ENCODE measurements at places on chromosomes 16 and 17.
A peak's percentile ranks its signal among the peaks of the same experiment; 100 is the strongest.

- no peak for DNase-seq
Observed at GRCh38 chr17:73630531-73630930, 13.7 kb downstream of the SDK2 start.

DNA sequence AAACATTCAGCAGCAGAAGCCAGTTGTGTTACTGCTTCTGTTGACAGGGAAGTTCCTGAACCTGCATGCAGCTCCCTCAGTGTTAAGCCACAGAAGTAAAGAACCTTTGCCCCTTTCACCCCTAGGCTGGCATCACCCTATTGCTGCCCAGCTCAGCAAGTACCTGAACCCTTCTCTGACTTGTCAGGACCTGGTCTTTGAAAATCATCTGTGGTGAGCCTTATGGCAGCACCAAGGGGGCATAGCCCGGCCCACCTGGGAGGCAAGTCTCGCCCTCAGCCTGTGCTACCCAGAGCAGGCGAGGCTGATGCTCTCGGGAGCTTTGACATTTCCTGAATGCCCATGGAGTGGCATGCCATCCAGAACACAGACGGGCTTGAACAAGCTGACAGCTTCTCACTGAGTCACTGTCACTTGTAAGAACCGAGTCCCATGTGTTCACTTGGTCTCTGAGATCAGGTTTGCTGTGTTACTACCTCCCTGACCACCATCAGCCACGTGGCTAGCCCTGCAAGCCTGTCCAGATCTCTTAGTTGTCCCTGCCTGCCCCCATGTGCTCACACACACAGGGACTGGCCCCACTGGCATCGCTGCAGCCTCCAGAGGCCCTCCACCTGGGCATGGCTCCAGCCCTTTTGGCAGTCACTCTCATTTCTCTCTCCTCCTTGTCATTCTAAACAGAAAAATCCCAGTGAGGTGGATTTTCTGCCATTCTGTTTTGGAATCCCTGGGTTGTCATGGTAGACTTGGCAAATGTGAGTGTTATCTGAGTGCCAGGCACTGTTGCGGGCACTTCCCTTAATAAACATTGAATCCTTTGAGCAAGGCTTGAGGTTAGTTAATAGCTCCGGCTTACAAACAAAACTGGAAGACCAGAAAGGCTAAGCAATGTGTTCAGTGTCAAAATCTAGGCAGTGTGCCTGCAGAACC lies 2.9 kb upstream of the CARMIL2 start:
- DNase-seq = no peak

- DNase-seq = no peak
Observed at GRCh38 chr16:3774819-3775218, 57.5 kb upstream of the TRAP1 start.

DNA sequence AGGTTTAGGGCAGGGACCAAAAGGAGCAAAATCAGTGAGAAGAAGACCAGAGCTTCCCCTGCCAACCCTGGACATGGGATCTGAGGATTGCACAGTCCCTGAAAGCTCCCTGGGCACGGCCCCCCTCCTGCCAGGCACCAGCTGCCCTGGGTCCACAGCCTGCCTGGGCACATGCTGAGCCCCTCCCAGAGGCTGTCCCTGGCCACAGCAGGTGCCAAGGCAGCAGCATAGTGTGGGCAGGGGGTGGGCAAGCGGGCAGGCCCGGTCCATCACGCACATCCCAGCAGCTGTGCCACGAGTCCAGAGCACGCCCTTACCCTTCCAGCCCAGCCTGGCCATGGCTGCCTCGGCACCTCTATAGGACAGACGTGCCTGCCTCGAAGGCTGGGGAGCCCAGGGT lies 12.7 kb downstream of the SCN4A start:
- no peak for DNase-seq

GRCh38 chr17:61394630-61395408 lies 4.8 kb upstream of the TBX2 start:
- no peak for DNase-seq

- no peak for DNase-seq
Observed at GRCh38 chr16:959232-960040, 11.3 kb downstream of the LMF1 start.

DNA sequence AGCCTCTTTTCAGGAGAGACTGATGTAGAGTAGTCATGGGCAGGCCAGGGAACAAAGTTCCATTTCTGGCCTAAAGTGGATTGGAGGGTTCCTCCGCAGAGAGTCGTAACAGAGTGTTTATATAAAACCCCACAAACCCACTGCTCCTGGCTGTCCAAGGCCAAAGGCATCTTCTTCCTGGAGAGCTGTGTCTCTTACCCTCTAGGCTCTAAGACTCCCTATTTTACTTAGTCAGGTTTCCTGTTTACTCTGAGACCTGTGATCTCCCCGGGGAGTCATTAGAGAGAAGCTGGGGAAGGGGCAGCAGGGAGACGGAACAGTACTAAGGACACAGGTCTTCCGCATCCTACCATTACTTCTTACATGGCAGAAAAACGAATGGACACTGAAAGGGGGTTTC lies 69.5 kb downstream of the HIC1 start:
- DNase-seq = no peak

GRCh38 chr16:4709481-4709880 lies 16.1 kb downstream of the NUDT16L1 start:
- no peak for DNase-seq

DNA sequence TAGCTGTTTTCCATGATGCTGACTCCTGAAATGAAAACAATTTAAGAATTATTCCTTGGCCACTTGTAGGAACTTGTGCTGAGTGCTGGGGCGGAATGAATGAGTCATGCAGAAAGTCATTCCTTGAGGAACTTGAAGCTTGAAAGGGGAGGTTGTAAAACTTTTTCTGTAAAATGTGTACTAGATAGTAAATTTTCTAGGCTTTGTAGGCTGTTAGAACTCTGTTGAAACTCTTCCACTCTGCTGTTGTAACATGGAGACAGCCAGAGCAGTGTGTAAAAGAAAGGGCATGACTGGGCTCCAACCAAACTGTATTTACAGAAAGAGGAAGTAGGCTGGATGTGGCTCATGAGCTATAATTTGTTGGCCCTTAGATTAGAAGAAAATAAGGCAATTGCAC lies 46.1 kb downstream of the ABCA8 start:
- no peak for DNase-seq

DNA sequence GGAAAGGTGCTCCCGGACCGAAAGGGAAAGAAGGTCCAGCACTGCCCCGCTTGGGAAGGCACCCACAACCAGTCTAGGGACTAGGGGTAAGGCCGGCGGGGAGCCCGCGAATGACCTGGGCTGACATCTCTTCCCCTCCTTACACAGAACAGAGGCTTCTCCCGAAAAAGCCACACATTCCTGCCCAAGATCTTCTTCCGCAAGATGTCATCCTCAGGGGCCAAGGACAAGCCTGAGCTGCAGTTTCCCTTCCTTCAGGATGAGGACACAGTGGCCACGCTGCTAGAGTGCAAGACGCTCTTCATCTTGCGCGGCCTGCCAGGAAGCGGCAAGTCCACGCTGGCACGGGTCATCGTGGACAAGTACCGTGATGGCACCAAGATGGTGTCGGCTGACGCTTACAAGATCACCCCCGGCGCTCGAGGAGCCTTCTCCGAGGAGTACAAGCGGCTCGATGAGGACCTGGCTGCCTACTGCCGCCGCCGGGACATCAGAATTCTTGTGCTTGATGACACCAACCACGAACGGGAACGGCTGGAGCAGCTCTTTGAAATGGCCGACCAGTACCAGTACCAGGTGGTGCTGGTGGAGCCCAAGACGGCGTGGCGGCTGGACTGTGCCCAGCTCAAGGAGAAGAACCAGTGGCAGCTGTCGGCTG lies 1.5 kb downstream of the CNP start:
- no peak for DNase-seq

GRCh38 chr17:58985367-58985766 lies 121.3 kb downstream of the TRIM37 start:
- no peak for DNase-seq

- DNase-seq = no peak
Observed at GRCh38 chr17:66351033-66351432, 48.6 kb downstream of the PRKCA start.

- no peak for DNase-seq
Observed at GRCh38 chr16:80894091-80894490, 89.7 kb upstream of the CDYL2 start.

- DNase-seq = no peak
Observed at GRCh38 chr16:26688105-26688504, 378.6 kb upstream of the C16orf82 start.

GRCh38 chr17:1555651-1556471 lies 6.7 kb downstream of the PITPNA start:
- no peak for DNase-seq

GRCh38 chr16:2595393-2596205 lies 57.8 kb downstream of the PDPK1 start:
- no peak for DNase-seq

GRCh38 chr17:38898812-38899348 lies 26.5 kb upstream of the LASP1NB start:
- peak; percentile 86 for DNase-seq

GRCh38 chr16:46632778-46633733 lies 11.9 kb upstream of the SHCBP1 start:
- DNase-seq = no peak

GRCh38 chr17:48047113-48047740 lies 932 bp upstream of the NFE2L1 start:
- DNase-seq = no peak

DNA sequence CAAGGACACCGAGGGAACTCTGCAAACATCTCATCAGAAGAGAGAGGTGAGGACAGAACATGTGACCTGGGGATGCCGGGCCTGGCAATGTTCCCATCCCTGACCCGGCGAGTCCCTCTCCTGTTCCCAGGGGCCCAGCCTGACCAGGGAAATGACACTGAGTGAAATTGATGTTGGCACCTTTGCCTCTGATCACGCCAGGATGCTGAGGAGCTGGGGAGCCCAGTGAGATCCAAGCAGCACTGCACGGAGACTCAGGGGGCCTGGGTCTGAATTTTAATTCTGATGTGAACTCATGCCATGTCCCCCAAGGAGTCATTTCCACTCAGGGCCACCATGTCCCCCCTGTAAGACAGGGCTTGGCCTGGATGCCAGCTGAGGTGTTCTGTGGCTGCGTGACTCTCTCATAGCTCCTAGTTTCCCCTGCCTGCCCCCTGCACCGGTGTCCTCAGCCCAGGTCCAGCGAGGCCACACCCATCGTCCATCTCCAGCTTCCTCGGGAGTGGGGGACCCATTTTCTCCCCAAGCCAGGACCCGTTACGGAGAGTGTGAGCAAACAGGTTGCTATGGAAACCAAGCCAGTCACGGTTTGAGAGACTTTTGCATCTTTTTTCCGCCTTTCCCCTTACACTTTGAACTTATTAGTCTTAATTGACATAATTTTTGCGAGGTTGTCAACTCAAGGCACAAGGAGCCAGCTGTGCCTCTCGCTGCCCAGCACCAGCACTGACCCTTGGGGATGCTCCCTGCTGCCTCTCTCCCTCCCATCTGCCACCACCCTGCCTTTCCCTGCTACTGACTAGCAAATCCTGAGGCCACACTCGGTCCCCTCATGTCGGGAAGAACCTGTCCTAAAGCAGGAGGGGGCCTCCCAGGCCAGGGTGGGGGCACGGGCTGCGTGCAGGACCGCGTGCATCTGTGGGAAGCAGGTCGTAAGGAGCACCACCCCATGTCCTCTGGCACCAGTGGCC lies 150.0 kb downstream of the SDK2 start:
- no peak for DNase-seq

DNA sequence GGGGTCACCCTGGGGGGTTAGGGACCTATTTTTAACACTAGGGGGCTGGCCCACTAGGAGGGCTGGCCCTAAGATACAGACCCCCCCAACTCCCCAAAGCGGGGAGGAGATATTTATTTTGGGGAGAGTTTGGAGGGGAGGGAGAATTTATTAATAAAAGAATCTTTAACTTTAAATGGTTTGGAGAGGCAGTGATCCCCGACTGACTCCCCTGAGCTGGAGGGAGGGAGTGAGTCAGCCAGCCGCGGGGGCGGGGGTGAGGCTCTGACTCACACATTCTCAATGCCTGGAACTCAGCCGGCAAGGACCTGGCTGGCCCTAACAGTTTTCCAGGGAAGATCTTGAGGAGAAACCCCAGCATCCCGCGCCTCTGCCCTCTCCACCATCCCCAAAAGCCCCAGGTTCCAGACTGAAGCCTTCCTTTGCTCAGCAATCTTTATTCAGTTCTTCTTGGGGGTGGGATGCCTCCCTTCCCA lies 1.5 kb downstream of the HCFC1R1 start:
- peak; percentile 88 for DNase-seq

DNA sequence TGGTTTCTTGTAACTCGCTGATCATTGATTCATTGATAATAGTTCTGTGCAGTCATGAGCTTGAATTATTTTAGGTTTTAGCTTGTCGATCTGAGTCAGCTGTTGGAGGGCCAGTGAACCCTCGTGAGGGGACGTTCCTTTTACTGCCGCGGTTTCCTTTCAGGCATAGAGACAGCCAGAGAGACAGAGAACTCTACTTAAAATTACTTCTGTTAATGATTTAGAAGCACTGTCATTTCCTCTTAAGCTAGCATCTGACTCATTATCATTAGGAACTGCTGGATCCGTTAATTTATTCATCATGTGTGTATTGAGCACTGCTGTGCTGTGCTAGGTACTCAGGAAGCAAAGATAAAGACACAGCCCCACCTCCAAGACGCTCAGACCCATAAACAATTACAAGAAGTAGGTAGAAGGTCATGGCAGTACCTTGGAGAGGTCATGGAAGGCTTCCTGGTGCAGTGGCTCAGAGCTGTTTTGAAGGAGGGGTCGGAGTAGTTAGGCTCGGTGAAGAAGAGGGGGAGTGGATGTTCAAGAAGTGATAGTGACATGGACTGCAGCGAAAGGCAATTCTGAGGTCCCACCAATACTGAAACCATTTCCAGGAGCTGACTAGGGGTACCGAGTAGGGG lies 3.3 kb downstream of the PGS1 start:
- DNase-seq = no peak

All from stimulated activated CD4-positive, alpha-beta T cell treated with anti-CD3 and anti-CD28 coated beads, Interleukin-4, amount 100 ng/mL, for 48 hours (primary cell).